ENCODE measurements at places on chromosomes 2 and 18.

DNA sequence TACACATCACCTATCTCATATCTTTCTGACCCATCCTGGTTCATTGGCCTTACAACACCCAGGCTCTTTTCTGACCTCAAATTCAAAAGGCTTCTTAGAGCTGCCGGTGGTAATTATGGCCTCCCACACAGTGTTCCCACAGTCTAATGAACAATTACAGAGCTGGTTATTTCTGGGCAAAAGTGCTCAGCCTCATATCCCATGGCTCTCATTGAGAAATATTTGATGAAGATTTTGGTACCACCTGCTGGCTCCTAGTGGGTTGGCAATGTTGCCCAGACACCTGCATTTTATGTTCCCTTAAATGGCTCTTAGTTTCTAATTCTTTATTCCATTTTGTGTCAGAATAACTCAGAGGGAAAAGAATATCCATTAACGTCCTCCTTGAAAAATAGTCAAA, 20.1 kb upstream of the SCYGR2 start:
- no peak for DNase-seq

- no peak for DNase-seq
These were observed 5.9 kb downstream of the GBX2 start for GRCh38 chr2:236162031-236162845.

DNA sequence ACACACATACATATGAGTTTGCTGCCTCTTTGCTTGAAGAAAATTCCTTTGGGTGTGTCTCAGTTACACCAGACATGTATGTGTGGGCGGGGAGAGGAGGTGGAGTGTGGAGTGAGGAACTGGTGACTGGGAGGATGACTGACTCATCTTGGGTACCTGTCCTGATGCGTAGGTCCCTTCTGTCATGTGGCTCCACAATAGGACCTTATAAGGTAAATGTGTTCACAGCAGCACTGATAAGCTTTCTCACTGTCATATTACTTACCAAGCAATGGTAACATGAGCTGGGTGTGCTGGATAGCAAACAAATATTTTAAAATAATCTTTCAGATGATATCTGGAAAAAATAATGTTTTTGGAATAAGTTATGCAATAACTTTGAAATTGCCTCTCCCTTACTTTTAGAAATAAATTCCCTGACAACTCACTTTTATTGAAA, 45.1 kb downstream of the SLC9A2 start:
- no peak for DNase-seq

DNA sequence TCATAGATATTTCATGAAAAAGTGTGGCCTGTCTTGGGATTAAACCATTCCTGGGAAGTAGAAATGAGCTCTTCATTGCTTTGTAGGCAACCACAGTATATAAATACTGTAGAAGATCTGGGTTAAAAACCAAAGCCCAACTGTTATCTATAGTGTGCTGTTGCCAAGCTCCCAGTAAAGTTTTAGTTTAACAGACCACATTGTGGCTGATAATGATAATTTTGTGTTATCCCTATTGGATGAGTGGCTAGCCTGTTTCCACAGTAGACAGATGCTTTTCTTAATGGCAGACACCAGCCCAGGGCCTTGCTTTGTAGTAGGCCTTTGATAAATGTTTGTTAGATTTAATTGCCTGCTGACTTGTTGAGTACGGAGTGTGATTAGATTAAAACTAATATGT, 52.1 kb downstream of the FMNL2 start:
- no peak for DNase-seq

GRCh38 chr2:60811491-60812375, 55.7 kb downstream of the PAPOLG start:
- no peak for DNase-seq

GRCh38 chr2:234203135-234203984, 152.9 kb downstream of the SPP2 start:
- DNase-seq = no peak

DNA sequence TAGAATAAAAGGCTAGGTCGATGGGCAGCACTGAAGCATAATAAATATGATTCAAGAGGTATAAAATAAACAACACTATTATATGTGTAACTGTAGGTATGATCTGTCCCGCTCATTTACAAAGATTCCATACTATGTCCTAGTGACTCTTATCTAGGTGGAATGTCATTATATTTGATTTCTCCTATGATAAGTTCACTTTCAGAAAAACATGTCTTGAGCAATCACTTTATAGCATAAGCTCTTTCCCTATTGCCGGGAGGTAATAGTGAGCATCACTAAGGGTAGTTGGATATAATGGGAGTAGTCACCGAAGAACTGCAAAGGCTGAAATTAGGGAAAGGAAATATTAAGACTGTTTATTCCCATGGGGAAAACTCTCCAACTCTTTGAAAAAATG, 330.3 kb upstream of the THUMPD2 start:
- DNase-seq = no peak

DNA sequence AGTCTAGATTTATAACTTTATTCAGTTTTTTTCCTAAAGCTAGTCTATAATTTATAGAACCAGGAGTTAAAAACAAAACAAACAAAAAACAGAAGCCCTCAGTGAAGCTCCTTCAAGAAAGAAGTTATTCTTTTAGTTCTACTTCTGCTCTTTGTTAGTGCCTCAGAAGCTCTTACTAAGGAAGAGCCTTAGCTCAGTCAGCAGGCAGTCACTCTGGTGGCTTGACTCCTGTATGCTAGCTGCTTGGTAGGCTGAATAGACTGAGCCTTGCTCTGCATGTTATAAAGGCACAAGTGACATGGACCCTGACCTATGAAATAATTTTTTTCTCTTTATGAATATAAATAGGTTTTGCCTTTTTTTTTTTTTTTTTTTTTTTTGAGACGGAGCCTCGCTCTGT, 24.8 kb downstream of the NCOA1 start:
- no peak for DNase-seq

GRCh38 chr2:151730262-151730975, 3.9 kb downstream of the NEB start:
- peak; percentile 3 for DNase-seq

GRCh38 chr2:75023666-75024455, 65.4 kb downstream of the POLE4 start:
- no peak for DNase-seq

DNA sequence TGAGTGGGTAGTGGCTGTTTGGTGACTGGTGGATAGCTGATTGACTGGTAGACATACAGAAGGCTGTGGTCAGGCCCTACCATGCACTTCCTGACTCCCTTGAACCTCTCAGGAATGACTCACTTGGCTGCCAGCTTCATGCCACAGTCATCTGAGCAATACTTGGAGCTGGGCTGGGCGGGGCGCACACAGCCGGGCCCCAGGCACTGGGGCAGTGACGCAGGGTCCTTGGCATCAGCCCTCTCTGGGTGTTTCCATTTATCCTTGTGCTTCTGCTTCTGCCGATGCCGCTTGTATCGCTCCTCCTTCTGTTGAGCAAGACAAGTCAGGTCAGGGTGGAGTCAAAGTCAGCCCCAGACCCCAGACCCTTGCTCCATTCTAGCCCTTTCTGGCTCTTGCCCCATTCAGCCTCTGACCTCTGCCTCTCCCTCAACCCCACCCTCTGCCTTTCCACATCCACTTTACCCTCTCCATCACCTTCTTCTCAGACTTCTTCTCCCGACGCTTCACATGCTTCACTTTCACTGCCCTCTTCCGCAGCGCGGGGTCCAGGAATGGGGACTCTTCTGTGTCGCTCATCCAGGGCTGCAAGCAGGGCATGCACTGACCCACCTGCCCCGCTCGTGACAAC, 3.0 kb upstream of the MBD1 start:
- no peak for DNase-seq

- peak; percentile 68 for DNase-seq
These were observed 5.8 kb upstream of the DGUOK start for GRCh38 chr2:73920577-73921545.

DNA sequence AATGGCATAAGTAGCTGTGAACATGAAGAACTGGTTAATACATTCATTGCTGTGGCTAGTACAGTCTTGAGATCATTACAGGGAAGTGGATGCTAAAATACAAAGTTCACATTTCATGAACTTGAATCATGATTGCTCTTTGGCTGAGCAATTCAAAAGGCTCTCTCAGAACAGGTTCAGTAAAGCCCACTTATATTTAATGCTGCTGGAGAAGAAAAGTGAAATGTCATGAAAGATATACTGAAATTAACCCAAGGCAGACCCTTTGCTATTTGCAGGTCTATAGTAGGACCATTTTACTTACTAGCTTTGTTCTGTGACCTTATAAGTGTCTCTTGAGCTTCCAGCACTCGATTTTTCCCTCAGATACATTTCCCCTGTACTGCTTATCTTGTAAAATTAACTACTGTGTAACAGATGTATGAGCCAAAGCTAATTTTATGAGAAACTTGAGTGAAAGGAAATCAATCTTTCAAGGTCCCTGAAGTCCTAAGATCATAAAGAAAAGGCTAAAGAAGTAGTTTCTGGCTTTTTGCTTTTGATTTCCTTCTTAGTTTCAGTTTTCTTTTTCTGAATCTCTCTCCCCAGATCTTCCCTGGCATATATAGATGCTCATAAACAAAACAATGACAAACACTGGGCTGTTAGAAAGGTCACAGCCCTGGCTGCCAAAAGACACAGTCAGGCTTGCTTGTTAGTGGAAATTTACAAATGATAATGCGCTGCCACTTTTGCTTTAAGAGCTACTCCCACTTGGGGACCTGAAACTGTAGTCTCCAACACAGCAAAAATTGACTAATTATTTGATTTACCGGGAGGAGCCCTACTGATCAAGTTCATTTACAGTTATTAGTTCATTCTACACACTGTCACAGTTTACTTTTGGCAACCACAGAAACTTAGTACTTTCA, 132.7 kb upstream of the XPO1 start:
- no peak for DNase-seq

DNA sequence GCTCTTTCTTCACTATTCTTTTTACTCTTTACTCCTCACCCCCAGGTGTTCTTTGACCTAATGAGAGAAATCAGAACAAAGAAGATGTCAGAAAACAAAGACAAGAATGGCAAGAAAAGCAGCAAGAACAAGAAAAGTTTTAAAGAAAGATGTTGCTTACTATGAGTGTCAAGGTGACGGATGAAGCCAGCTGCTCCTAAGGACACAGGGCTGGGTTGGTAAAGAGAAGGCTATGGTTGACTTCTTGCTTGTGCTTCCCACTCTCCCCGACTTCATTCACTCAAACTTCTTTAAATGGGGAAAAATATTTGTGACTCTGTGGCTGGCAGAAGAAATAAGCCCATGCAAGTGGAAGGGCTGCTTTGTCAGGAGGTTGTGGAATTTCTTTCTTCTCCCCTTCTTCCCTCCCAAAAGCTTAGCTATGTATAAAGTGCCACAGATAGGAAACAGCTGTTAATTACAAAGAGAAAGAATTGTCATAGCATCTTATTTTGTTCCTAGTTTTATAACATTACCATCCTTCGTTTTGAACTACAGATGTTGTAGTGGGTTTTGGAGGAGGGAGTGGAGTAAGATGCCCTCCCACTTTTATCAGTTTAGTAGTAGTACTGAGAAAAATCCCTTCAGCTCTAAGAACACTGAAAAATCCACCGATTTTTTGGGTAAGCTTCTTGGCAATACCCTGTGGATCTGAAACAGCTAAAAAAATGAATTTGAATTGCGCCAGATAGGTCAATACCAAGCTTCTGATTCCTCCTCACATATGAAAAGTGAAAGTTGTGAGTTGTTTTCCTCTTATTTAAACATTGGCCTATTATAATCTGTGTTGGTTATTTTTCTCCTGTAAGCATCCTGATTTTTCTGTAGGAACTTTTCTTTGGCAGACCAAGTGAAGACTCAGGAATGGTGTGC, 40.7 kb downstream of the RALB start:
- no peak for DNase-seq

DNA sequence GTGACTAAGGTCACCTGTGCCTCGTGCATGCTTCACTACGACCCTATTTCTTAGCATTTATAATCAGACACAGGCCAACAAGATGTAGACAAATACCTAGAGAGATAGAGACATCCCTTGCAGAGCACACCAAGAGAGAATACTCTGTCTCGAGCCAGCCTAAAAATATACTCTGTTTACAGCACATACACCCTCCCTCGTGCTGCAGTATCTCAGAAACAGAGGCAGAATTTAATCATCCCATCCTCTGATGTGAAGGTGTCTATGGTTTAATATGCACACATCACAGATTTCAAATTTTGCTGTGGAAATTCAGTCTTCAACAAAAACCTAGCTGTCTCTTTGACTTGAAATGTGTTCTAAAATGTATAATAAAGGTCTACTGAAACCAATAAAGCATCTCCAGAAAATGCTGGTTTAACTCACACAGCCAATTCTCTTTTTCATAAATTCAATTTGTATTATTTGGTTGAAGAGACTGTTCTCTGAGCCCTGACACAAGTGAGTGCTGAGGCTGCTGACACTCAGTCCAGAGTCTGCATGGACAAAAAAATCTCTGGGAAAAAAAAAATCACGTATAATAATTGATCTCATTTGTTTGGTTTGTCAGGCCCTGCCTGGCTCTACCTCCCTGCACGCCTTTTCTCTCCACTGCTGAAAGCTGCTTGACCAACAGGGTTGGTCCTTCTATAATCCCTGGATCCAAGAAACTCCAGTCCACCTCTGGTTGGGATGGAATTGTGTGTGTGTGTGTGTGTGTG, 142.0 kb upstream of the FSHR start:
- DNase-seq = no peak

GRCh38 chr2:19933351-19933981, 31.7 kb upstream of the TTC32 start:
- no peak for DNase-seq

DNA sequence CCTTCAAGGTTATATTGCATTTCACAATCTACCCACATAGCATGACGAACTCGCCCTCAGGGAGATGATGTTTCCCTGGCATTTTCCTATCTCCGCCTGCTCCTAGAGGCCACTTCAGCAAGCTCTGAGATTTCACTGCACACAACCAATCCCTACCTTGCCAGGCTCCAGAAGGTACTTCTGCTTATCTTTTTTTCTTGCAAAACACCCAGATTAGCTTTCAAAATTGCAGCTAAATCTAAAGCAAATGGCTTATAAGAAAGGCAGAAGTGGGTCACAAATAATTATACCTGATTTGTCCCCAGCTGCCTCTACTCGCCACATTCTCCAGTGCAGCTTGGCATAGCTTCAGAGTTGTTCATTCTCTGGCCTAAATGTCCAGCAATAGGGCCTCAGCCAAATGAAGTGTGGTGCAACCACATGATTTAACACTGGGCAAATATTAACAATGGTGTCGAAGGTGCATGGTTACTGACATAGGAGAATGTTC, 32.4 kb upstream of the MRPL19 start:
- no peak for DNase-seq

DNA sequence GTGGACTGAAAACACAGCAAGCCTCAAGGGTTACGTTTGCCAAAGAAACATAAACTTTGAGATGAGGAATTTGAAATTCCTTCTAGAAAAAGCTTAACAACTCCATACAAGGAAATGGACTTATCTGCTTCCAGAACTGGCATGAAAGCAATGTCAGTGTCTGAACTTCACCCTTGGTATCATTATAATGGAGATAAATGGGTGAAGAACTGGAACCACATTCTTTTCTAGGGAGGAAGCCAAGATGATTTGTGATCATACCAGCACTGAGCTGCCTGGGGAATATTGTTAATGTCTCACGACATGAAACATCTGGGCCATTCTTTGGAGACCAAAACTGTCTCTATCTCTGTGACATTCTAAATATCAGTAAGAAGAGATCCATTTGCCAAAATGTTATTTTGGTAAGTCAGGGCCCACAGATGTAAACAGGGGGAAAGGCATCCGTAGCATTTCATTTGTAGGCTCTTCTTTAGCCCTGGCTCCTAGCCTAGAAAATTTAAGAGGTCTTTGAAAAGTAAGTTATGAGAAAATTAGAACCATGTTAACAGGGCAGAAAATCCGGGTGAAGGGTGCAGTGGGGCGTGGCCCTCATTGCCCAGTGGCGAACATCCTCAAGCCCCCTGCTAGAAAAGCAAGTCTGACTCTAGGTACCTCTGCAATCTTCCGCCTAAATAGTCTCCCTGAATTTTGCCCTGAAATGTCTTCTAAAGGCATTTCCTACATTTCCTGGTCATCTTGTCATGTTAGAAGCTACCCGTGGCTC, 295.3 kb upstream of the EPAS1 start:
- no peak for DNase-seq

Data from endothelial cell (in vitro differentiated cells).